ENCODE measurements at places on chromosomes 2 and 18.

- DNase-seq, result no peak
Observed at GRCh38 chr2:202717598-202718310, 83.0 kb downstream of the FAM117B start.

DNA sequence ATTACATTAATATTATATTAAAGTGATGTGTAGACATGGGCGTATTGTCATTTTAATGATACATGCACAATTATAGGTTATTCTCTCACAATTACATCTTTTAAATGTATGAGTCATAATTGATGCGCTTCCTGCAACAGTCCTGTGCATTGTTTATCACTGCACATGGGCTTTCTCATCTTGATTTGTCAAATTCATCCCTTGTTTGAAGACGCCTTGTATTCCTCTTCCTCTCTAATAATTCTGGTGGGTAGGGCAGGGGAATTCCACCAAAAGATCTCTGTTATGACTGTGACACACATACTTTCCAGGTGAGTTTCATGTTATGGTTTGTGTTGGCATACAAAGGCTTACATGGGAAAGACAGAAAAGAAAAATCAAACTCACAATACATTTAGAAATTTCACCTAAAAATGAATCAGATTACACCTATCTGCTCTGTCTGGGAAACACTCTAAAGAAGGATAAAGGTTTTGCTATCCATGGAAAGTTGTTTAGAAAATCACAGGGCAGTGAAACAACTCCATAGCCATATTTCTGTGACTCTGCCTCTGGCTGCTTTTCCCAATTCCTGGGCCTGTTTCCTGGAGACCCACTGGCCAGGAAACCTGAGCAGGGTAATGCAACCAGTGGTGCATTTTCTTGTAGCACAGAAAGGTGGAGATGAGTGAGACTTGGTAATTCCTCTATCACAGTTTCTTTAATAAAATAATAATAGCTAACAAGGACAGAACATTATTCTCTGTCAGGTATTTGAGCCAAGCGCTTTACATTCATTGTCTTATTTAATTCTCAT lies 13.2 kb downstream of the SLC9A2 start:
- DNase-seq, result no peak

DNA sequence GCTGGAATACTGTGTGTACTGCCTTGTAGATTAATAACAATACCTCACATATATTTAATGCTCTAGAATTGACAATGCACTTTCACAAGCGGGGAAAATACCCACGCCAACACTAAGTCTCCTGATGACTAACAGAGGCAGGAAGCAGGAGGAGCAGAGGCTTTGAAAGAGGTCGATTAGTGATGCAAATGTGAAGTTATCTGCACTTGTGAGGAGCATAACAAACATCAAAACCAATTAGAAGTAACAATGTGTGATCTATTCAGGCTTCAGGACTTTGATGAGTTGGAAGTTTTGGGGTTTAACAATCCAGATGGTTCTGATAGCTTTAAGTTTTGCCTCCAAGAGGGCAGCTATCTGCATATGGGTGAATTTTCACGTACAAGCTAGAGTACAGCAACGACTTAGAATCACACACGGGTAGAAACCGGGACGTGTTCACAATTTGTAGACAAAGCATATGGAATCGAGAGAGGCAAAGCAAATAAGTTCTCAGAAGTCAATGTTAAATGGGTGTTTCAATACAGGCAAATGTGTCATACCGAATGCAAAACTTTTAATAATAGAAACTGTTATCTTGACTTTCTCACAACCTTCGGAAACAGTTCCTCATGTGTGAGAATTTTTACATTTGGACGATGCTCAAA lies 114.5 kb downstream of the METTL8 start:
- no peak for DNase-seq

- DNase-seq, result no peak
Observed at GRCh38 chr2:138210487-138210886, 246.2 kb downstream of the HNMT start.

DNA sequence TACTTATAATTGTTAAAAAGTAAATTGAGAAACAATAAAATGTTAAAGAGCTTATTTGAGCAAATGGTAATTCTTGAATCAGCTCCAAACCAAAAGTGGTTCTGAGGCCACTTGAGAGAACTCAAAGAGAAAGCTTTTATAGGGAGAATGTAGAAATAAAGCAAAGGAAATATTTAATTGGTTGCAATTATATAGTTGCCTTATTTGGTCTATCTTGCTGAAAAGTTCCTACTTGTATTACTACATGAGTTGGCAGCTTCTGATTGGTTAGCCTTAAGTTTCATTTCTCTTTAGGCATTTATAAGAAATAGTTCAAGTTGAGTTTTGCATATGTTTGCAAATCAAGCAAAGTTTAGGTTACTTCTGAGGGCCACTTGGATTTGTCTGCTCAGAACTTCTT lies 38.1 kb downstream of the SCN2A start:
- DNase-seq, result no peak

DNA sequence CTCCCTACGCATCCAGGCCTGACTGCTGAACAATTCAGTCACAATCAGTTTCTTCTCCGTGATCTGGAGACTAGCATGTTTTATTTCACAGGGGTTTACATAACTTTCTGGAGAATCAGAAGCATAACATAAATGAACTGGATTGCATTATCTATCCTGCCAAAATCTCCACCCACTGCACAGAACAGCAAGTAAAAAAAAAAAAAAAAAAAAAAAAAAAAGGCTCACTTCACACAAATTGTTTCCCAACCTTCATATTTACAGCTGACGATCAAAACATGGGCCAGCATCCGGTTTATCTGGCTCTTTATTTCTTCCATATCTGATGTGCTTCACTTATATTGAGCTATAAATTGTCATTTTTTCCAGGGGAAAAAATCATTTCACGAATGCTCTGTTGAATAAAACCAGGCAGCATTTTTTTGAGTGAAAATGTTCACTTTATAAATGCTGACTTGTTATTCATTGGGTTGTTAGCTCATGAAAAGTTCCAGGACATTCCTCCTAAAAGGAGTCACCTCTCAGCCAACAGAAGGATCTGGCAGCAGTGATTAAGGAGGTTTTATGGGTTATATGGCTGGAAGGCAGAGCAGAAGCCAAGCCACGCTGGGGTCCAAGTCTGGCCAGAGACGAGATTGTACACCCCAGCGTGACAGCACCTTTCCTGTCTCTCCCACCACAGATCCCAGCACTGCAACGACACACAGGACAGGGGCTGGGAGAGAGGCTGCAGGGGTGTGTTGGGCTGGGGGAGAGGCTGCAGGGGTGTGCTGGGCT lies 51.2 kb upstream of the GLI2 start:
- no peak for DNase-seq

GRCh38 chr2:64697297-64698176 lies 43.8 kb upstream of the SERTAD2 start:
- peak; percentile 33 for DNase-seq

All from RCC 7860 (cell line).